Stimulated activated CD4-positive, alpha-beta T cell treated with anti-CD3 and anti-CD28 coated beads, TNF-alpha, amount 100 ng/mL, for 48 hours (primary cell): ENCODE measurements at places on chromosomes 6 and 20.
A peak's percentile ranks its signal among the peaks of the same experiment; 100 is the strongest.

DNA sequence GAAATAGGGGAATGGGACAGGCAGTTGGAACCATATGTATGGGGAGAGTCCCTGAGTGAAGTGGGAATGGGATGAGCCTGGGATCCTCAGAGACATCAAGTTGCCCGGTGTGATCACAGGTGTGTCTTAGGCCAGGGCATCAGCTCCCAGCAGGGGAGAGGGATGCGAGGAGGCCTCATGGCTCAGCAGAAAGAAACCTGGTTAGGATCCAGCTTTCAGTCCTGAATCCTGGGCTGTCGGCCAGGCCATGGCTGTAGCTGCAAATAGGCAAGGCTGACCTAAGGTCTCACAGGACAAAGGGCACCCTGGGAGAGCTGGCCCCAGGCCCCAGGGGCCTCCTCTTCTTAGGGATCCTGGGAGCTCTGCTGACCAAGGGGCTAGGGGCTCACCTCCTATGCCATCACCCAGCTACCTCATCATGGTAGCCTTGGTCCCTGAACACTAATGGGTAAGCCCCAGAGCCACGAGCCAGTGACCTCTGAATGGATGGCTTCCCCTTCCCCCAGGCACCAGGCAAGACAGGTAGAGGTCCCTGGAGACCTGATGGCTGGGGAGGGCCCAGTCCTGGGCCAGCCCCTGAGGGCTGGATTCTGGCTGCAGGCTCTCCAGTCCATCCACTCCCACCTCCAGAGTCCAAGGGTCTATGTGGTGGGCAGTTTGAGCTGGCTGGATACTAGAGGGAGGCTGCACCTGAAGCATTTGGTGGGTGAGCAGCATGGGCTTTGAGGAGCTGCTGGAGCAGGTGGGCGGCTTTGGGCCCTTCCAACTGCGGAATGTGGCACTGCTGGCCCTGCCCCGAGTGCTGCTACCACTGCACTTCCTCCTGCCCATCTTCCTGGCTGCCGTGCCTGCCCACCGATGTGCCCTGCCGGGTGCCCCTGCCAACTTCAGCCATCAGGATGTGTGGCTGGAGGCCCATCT lies at the start of gene SLC22A7:
Gene SLC22A7, plus strand, starts transcription at position 617 of the 921 bp plus-strand sequence. Its CDS starts 99 bp downstream, at position 716.
- DNase-seq, result no peak

GRCh38 chr6:129776542-129777330 lies 66.8 kb upstream of the ARHGAP18 start:
- no peak for DNase-seq

DNA sequence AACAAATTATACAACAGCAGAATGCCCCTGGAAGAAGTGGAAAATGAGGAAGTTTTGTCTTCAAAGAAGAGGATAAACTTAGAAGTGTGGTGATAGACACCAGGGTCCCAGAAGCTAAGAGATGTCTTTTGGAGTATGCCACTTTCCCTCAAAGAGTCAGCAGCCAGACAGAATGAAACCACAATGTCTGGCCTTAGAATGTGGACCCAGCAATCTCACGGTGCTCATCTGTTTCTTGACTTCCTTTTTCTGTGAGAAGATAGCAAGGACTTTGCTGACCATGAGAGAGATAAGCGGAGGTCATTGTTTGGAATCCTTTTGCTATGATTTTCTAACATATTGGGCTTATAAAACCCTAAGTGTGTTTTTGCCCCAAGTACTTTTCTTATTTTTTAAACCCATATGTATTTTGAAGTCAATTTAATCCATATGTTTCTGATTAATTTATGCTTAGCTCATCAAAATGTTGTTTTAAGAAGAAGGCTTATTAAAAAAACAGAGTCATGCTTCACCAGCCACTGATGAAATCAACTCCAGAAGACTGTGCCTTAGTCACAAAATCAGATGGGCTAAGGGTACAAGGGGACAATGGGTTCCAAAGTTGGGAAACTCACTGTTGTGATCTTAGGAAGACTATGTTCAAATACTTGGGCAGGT lies 451.2 kb upstream of the JAG1 start:
- no peak for DNase-seq

GRCh38 chr20:40189621-40190020 lies 499.4 kb downstream of the MAFB start:
- DNase-seq, result no peak

DNA sequence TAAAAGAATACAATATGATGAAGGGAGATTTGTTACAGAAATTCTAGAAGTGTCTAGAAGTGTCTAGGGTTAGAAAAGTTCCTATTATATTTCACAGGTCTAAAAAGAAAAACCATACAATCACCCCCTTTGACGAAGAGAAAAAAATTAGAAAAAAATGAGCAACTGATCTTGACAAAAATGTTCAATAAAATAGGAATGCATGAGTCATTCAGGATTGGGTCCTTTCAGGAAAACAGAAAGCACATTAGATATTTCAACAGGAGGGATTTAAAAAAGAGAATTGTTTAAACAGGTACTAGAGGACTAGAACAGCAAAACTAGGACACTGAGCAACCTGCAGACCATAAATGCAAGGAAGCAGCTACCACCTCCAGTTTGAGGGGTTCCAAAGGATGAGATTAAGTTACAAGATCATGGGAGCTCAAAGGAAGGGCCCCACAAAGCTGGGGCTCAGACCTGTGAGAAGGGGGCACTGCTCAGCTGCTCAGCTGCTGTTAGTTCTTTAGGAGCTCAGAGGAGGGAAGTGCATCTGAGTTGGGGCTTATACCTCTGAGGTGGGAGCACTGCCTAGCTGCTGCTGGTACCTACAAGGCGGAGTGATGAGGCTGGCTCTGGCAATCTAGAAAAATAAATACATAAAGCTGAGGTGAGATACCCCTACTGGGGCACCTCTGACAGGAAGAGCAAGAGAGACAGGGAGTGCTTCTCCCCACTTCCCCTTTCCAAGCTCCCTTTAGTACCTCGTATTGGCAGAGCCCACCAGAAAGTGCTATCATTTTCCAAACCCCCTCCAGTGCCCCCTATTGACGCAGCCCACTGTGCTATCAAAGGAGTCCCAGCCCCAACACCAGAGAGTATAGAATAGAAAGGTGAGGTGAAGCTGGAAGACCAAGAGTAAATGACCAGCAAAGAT lies 27.1 kb upstream of the BEND6 start:
- DNase-seq, result no peak

- DNase-seq, result no peak
These were observed 19.7 kb downstream of the ETV7 start for GRCh38 chr6:36367743-36368142.

DNA sequence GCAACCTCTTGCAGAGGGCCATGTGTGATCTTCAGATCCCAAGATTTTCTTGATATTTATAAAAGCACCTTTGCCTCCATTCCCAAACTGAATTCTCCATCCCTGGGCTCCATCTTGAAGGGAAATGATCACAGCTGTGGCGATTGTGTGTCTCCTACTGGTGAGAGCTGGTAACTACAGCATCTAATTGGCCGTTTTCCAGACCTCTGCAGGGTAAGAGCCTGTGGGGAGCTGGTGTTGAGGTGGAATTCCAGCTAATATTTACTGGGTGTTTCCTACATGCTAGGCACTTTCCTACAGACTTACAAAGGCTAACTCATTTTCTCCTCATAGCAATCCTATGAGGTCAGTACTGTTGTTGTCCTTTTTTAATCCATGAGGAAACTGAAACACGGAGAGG lies 59.2 kb upstream of the FNDC1 start:
- DNase-seq, result no peak

GRCh38 chr6:22583927-22584326 lies 14.6 kb downstream of the HDGFL1 start:
- DNase-seq, result no peak

GRCh38 chr6:163415620-163416556 lies 1.4 kb downstream of the QKI start:
- DNase-seq, result no peak

DNA sequence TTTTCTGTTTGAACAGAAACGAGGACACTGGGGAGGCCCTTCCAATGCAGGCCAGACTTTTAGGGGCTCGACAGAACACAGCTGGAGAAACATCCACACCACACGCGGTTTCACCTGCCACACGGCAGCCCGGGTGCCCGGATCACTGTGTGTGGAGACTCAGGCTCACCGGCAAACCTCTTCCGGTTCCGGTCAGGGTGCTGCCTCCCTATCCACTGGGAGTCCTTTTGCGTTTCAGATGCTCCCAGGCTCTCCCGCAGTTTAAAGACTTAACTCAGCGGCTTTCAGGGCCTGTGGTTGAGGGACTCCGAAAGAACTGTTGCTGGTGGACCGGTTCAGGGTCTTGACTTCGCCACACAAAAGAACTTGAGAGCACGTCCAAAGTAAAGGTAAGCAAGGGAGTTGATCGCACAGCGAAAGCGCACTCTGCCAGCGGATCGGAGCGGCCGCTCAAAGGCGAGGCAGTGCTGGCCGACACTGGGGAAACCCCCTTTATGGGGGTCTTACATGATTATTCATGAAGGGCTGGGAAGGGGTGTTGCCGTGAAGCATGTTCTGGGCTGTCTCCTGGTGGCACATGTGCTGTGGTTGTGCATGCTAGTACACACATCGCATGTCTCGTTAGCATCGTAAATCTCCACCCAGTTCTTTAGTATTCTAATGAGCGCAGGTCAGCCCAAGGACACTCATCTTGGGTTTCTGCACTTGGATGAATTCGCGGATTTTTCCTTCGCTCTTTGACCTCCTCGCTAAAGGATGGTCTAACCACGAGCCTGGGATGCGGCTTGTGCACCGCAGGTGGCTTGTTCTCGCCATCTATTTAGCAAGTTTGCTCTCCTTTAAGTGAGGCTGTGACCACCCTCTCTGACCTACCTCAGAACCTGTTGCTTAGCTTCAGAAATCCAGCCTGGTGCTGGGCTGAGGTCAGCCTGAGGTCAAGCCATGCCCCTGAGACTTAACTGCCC lies 180.3 kb downstream of the CDH26 start:
- peak; percentile 32 for DNase-seq

GRCh38 chr6:163955096-163955495 lies 540.6 kb downstream of the QKI start:
- no peak for DNase-seq

DNA sequence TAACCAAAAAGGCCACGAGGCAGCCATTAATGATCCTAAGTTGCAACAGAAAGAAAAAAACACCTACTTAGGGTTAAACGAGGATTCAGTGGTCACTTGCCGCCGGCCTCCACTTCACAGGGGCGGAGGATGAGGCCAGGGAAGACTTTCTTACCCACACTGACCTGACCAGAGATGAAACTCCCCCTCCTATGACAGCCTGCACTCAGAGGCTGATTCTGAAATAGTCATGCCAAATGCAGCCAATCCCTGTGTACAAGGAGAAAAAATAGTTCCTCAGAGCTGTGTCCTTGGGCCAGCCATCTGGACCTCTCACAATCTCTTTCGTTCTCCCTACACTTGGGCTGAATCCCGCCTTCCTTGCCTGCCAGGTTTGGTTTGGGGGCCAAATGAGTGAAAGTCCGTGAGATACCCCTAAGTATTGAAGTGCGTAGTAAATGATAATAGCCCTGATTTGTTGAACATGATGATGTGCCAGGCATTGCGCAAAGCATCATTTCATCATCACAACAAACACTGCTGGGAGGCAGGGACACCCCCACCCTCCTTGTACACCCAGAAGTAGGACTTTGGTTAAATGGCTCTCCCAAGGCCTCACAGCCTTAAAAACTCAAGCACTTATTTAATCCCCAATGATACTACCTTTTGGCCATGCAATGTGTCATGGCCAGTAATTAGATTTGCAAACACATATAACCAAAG lies 3.2 kb upstream of the IRF4 start:
- DNase-seq, result no peak

GRCh38 chr6:7171733-7172132 lies 64.0 kb downstream of the RREB1 start:
- no peak for DNase-seq

- DNase-seq, result no peak
These were observed 80.5 kb downstream of the CEBPB start for GRCh38 chr20:50271176-50271575.

DNA sequence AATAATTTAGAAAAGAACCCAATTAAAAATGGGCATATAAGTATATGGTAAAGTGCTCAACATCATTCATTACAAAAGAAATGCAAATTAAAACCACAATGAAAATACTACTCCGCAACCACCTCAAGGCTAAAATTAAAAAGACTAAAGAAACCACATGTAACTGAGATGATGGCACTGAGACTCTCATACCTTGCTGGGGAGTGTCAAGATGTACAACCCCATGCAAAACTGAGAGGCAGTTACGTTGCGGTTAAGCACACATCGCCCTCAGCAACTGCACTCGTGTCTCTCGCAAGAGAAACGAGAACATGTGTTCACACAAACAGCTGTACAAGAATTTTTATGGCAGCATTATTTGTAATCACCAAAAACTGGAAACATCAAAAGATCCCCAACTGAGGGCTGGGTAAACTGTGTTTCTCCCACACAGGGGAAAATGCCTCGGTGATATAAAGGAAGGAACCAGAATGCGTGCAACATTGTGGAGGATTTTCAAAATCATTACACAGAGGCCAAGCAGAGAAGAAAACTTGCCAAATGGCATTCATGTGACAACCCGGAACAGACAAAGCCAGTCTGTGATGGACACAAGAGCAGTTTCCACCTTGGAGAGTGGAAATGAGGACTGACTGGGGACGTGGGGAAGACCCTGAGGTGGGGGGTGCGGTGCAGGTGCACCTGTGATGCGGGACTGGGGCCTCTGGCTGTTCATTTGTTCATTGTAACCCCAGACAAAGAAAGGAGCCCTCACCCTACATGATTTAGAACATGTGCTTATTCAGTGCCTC lies 144.9 kb downstream of the WDR27 start:
- peak; percentile 31 for DNase-seq
